ENCODE measurements at places on chromosomes 16 and 17.

- DNase-seq: no peak
Observed at GRCh38 chr17:75454193-75454592, 2.2 kb upstream of the TMEM94 start.

DNA sequence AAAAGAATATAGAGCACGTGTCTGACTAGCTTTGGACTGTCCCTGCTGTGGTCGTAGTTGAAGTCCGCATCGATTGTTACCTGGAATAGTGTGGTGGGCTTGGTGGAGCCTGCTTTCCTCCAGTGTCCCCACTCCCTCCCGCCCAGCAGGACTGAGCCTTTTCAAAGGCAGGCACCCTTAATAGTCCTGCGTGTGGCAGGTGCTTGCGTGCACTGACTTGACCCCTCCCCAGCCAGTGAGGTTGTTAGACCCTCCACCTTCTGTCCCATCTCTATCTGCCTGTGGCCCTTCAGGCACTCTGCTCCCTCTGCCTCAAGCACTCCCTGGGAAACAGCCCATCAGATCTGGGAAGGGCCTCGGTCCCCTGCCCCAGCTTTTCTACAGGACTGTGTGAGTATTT lies 36.6 kb downstream of the TMEM11 start:
- DNase-seq: no peak

GRCh38 chr16:85172455-85173145 lies 60.3 kb upstream of the CIBAR2 start:
- DNase-seq: peak; percentile 36

DNA sequence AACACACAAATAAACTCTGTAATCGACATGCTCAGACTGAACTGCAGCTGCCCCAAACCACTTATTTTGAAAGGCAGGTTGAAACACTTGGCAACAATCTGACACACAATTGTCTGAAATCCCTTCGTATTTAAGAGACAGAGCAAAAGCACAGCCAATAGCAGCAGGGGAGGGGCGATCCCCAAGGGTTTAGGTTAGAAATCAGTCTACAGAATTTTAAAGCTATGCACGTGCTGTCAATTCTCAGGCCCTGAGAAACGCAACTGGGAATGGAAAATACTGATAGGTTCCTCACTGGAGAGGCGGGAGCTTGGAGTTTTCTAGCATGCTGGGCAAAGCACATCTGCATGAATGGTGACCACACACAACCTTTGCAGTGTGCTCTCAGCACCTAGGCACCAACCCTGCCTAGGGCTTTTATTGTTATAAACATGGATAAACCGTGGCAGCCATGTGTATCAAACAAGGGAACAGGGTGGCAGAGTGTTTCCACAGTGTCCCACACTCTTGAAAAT lies 168.0 kb downstream of the AATF start:
- no peak for DNase-seq

DNA sequence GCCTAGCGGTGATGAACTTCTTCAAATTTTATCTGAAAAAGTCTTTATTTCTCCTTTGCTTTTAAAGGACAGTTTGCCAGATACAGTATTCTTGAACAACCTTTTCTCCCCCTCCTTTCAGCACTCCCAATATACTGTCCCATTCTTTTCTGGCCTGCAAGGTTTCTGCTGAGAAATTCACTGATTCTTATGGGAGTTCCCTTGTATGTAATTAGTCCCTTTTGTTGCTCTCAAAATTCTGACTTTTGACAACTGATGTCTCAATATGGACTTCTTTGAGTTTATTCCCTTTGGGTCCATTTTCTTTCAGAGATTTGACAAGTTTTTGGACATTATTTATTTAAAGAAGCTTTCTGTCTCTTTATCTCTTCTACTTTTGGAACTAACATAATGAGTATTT lies 39.4 kb downstream of the SDR42E1 start:
- DNase-seq: no peak

- DNase-seq: no peak
Observed at GRCh38 chr16:77949445-77949844, 72.9 kb upstream of the CLEC3A start.

- peak; percentile 65 for DNase-seq
Observed at GRCh38 chr17:37107406-37108083, 158.8 kb downstream of the AATF start.

DNA sequence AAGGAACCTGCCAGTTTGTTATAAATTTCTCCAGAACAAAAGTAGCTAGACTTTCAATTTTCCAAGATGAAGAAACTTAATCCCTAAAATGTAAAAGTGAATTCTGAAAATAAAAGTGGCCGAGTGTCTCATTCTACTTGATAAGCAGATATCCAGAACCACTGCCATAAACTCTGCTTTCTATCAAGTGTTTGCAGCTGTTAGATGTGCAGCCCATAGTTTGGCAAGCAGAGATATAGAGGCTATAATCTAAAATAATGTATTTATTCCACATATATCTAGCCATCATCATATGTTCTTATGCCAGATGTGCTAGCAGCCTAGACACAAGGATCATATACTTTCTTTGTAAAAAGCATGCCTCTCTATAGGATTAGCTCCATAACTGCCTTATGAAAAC lies 14.7 kb upstream of the FBXL20 start:
- DNase-seq: no peak

Measured in MG63 (cell line).